ENCODE measurements at places on chromosomes 7 and 10. TPM values are rescaled to one million over a fixed set of nuclear protein-coding genes. Genes with fewer than 3 reads are reported as not detected.

IKZF1 gene
- total RNA-seq = 139 TPM

SHH gene
- 0.89 TPM for total RNA-seq

GRCh38 chr10:117677239-117677638 is 134.7 kb downstream of the EMX2 start:
- H3K4me3 ChIP-seq = no peak overlapping the region
- peaks cover 20% of the 10 kb centered on the region for H3K27me3 ChIP-seq
- no peak overlapping the region for H3K27ac ChIP-seq
- no peak for DNase-seq
- H3K4me1 ChIP-seq = no peaks in the 10 kb centered on the region
- H3K36me3 ChIP-seq = no peaks in the 10 kb centered on the region

DNA sequence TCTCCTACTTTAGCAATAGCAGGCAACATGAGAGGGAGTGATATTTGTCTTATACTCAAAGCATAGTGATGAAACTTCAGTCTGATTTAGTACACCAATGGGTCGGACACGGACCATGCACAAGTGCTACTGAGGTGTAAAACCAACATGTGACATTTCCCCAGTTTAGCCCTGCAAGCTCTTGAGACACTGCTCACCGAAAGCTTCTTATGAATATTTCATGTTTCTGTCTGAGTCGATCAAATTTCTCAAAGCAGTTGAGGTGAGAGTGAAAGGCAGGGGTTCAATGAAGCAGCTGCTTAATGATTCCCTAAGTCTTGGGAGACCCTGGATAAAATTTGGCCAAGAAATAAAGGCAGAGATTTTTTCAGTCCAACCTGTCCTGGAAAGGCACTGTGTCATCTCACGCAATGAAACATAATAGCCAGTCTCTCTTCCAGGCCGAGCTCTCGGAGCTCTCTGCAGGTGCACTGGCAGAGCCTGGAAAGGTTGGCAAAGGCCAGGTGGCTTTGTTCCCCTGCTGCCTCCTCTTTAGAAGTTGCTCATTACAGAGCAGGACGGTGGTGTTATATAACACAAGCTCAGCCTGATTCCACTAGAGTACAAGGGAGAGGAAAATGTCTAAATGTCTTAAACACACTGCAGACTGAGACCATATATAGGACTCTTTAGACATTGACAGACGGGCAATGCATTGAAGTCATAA is 33.9 kb upstream of the XPNPEP1 start:
- no peaks in the 10 kb centered on the region for H3K36me3 ChIP-seq
- H3K27me3 ChIP-seq = no peaks in the 10 kb centered on the region
- no peak overlapping the region for H3K27ac ChIP-seq
- no peak for DNase-seq
- peaks cover 7% of the 10 kb centered on the region for H3K4me1 ChIP-seq

AS3MT gene
- 4.9 TPM for total RNA-seq

UNCX gene
- not detected for total RNA-seq

SIRT1 gene
- 29.5 TPM for total RNA-seq

DNA sequence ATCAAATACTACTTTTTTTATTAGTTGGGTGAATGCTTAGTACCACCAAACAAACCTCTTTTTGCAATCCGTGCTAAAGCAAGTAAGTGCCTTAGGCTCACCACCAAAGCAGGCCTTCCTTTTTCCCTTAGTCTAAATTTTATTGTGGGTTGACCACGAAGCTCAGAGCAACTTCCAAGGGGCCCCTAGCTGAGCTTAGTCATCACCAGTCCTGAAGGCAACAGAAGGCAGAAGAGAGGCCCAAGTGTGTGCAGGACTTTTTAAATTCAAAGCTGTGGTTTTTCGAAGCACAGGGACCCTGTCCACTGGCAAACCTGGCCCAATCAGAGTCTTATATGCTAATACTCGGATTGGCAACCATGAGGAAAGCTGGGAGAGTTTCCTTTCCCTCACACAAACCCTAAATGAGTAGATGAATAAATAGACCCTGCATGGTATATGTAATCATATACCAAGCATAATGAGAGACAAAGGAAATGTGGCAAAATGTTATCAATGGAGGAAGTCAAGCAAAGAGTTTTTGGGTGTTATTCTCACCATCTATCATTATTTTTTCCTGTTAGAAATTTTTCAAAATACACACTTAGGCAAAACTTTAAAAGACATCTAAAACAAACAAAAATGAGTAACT is 453.2 kb upstream of the GALNT17 start:
- no peak for DNase-seq
- no peak overlapping the region for H3K27ac ChIP-seq
- H3K27me3 ChIP-seq = no peaks in the 10 kb centered on the region

- H3K36me3 ChIP-seq = no peaks in the 10 kb centered on the region
- DNase-seq = no peak
- no peaks in the 10 kb centered on the region for H3K4me1 ChIP-seq
- no peak overlapping the region for H3K4me3 ChIP-seq
- no peak overlapping the region for H3K27ac ChIP-seq
- no peaks in the 10 kb centered on the region for H3K27me3 ChIP-seq
Measured at GRCh38 chr7:29278337-29279069, 83.9 kb downstream of the CHN2 start.

PPP1R3C gene
- 1.2 TPM for total RNA-seq

DNA sequence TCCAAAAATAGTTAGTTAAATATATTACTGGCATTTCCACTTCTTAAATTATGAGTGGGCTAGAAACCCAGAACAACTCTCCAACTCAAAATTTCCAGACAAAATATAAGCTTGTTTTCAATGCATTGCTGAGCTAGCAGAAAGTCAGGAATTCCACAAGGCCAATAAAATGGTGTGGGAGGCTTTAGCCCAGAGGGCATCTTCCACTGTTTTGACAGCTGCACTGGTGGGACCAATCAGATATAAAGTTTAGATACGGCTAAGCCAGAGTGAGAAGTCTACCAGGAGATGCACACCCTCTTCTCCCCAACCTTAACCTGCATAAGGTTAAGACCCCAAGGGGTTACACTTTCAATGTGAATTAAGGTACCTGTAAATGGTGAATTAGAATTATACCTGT is 76.6 kb downstream of the AMPH start:
- H3K36me3 ChIP-seq = no peaks in the 10 kb centered on the region
- H3K27me3 ChIP-seq = no peaks in the 10 kb centered on the region
- DNase-seq = no peak
- H3K27ac ChIP-seq = no peak overlapping the region

GRCh38 chr7:37441816-37442215 is 6.8 kb downstream of the ELMO1 start:
- no peaks in the 10 kb centered on the region for H3K27me3 ChIP-seq
- H3K4me3 ChIP-seq = no peak overlapping the region
- no peak for DNase-seq
- H3K4me1 ChIP-seq = peaks cover 5% of the 10 kb centered on the region
- no peaks in the 10 kb centered on the region for H3K36me3 ChIP-seq

TNS3 gene
- 96.3 TPM for total RNA-seq

TCAF2 gene
- total RNA-seq = not detected

DOCK1 gene
- total RNA-seq = 40.0 TPM

Measured in stomach (tissue), 19 donors.